ENCODE measurements at places on chromosomes 6 and 20. TPM values are rescaled to one million over a fixed set of nuclear protein-coding genes. Genes with fewer than 3 reads are reported as not detected.

Gene SLC22A1
- not detected for total RNA-seq

- no peak for DNase-seq
Observed at GRCh38 chr6:16751251-16751946, 9.9 kb downstream of the ATXN1 start.

DNA sequence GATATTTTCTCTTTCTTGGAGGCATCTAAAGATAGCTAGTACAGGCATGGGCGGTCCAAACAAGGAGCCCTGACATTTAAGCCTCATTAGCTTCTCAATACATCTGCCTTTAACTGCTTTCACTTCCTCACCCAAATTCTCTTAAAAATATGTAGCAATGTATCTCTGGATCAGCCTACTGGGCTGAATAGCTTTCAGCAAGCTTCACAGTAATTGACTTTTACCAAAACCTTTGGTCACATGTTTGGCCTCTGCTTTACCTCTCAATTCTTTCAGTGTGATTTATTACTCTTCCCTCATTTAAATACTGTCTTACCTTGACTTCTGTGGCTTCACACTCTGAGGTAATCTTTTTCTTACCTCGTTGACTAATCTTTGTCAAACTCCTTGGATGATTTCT is 1618.1 kb downstream of the GRIK2 start:
- DNase-seq, result no peak

GRCh38 chr6:95576998-95577303 is 384 bp upstream of the MANEA start:
- no peak for DNase-seq

GRCh38 chr6:5937169-5937909 is 69.4 kb downstream of the NRN1 start:
- no peak for DNase-seq

- DNase-seq, result no peak
Observed at GRCh38 chr6:50834929-50835410, 16.3 kb downstream of the TFAP2B start.

DNA sequence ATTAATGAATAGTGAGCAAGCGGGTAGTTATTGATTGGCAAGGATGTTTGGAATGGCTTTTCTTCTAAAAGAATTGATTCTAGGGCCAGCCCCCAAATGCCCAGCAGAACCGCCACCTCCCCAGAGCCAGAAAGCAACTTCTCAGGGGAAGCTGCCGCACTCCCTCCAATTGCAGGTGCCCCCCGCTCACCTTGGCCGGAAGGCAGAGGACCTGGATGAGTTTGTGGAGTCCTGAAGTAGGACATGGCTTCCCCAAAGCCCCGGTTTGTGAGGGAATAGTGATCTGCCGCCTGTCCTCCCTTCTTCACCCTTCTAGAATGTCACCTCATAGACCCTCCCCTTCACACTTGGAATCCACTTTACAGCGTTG is at the start of gene SPATA25:
TSS of gene SPATA25 (minus strand) at position 277 of the 370 bp plus-strand sequence. CDS start at position 245, 32 bp downstream.
- no peak for DNase-seq

- no peak for DNase-seq
Observed at GRCh38 chr6:170189236-170189635, 101.6 kb downstream of the DLL1 start.

Gene MYBL2
- not detected for total RNA-seq

- DNase-seq, result no peak
Observed at GRCh38 chr6:135014353-135014832, 40.2 kb downstream of the HBS1L start.

GRCh38 chr6:2581611-2582010 is 169.1 kb downstream of the MYLK4 start:
- DNase-seq, result no peak

DNA sequence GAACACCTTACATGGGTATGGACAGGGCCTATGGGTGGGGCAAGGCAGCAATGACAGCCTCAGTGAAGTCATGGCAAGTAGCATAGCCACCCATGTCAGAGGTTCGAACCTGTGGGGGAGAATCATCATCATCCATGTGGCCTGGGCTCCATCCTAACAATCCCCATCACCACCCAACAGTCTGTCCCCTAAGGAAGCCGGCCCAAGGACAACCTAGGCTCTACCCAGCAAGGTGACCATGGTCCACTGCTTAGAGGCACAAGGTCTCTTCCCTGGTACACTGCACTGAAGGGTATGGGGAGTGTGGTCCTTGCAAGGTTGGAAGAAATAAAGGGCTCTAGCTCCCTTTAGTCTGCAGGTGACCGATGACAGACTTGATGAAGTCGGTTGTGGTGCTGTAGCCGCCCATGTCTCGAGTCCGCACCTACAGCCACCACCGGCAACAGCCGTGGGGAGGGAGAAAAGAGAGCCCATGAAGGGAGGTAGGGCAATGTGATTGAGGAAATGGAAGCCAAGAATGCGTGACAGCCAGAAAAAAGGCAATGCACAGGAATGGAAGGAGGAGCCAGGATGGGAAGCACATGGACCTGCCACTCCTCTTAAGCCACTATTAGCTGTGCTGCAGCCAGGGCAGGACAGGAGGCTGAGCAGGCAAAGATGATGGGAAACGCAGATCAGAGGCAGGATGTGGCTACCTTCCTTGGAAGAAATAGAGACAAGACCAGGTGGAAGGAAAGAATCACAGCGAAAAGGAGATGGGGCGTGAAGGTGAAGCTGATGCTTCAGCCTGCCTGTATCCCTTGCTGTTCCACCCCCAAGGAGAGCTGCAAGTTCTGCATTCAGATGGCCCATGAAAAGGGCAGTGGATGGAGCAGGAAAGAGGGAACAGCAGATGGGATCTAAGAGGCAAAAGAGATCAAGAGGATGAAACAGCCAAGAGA is 5.3 kb downstream of the IDH3B start:
- DNase-seq, result no peak

Gene ADAM33
- total RNA-seq, result 215 TPM

- DNase-seq, result no peak
Observed at GRCh38 chr6:125749865-125750691, 646 bp downstream of the HEY2 start.

Measured in uterus (tissue), 4 donors.